Coronary artery (tissue), 2 donors: ENCODE measurements at places on chromosomes 3 and 15.

DNA sequence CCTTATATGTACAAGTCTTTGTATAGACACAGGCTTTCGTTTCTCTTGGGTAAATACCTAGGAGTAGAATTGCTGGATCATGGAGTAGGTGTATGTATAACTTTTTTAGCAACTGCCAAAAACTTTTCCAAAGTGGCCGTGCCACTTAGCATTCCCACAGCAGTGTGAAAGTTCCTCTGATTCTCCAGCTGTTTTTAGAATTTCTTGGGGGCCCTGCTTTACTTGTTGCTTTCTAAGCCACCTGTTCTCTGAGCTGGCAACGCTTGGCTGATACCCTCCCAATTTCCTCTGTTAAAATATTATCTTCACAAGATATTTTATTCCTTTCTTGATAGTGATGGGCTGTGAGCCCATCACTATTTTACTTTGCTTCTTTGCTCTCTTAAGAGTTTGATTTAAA lies 19.2 kb downstream of the LIMD1 start:
- no peak for DNase-seq

DNA sequence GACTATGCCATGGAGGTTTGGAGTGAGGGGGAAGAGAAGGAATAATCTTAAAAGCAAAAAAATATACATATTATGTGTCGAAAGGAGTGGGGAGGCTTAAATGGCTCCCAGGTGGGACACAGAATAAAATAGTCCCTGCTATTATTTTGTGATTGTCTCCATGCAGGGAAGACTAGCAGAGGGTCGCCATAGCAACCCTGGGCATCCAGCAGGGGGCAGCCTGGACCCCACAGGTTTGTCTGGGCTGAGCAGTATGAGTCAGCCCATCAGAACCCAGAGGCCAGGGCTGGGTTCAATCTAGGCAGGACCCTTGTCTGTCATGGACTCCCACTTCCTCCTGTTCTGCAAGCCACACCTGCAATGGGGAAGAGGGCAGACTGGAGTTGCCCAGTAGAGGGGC lies 17.6 kb upstream of the LINGO1 start:
- no peak for DNase-seq

DNA sequence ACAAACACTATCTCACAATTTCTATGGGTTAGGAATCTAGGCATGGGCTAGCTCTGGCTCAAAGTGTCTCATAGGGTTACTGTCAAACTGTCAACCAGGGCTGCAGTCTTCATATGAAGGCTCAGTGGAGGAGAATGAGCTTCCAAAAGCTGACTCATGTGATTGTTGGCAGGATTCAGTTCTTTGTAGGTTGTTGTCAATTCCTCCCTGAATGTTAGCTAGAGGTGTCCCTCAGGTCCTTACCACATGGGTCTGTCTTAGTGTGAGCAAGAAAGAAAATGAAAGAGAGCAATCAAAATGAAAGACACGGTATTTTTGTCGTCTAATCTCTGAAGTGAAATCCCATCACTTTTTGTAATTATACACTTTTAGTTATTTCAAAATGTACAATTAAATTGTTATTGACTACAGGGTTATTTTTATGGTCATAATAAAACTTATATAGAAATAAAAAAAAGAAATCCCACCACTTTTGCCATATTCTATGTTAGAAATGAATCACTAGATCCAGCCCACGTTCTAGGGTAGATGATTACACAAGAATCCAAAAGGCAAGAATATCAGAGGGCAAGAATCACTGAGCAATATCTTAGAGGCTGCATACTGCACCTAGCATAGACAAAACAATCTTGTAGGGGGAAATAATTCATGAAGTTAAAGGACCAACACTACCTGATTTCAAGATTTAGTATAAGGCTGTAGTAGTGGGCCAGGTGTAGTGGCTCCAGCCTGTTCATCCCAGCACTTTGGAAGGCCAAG lies 8.4 kb downstream of the ACSBG1 start:
- no peak for DNase-seq

DNA sequence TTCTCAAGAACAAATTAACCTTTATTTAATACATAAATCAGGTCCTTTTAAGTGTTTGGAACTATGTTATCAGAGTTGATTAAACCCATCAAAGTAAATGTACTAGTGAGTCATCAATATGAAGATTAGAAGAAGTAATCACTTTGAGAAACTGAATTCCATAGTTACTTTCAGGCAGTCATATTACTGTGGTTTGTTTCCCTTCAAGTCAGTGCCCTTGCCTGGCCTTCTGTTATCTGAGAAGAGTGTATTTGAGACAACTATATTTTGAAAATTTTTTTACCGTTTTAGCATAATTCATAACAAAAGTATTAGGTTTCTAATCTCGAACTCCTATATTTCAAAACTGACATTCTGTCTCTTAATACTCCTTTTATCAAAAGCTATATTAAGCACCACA lies 73.6 kb downstream of the GMPS start:
- DNase-seq = no peak

DNA sequence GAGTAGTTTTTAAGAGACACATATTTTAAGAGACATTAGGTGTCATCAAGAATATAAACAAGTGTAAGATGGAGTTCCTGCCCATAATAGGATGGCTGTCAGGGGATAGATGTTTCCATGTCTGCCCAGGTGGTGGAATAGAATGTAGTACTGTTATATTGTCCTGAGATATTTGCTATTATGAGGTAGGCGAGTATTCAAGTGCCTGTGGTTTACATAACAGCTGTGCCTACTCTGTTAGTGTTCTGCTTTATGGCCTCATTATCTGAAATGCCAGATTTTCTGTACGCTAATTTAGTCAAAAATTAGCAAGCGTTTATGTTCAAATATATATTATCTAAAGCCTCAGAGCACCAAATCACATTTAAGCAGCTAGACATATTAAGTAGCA lies 360.2 kb upstream of the ROPN1 start:
- DNase-seq = no peak

DNA sequence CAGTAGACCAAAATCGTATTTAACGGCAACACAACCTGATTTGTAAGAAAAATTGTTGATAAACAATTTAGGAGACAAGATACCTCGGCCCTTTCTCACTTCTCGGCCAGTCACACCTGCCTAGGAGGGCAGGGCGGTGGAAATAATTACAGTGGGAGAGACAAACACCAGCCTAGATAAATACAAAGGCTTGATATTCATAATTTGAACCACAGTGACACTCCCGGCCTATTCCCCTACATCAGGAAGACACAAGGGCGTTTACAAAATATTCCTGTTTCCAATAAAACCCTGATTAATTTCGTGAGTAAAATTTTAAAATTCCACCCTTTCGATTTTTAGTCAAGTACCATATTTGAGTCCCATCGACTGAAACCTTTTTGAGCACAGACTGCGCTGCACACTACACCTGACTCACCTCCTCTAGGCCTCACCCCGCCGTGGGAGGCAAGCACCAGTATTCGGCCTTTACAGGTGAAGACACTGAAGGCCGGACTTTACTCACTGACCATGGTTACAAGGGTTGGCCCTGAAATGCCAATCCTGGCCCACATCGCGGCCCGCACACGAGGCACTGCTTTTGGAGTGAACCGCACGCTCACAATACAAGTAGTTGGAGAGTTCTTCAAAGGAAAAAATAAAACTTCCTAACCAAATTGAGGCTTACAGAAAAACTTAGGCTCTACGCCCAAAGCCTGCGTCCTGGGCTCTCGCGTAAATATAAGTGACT lies 794 bp downstream of the ARPP19 start:
- DNase-seq = no peak

GRCh38 chr3:106985721-106986120 lies 391.5 kb upstream of the CCDC54 start:
- DNase-seq = no peak

DNA sequence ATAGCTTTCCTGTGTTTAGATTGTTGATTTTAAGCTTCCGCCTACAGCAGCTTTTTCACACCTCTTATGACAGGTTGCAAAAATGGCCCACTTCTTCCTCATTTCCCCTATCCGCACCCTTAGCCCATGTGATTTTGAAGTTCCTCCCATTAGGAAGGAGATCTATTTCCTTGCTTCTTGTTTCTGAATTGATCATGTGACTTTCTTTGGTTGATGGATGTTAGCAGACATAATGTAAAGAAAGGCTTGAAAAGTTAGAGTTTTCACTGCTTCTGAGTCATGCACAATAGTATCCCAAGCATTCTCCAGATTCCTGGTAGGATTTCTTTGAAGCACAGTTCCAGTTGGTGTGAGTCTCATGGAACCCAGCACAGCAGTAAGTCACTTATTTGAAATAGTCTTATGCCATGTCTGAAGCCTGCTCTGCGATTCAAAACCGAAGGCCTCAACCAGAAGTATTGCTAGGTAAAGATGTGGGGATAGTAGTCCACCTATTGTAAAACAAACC lies 76.6 kb downstream of the EDEM1 start:
- DNase-seq = no peak

GRCh38 chr3:41053220-41053619 lies 146.1 kb upstream of the CTNNB1 start:
- DNase-seq = no peak
